IPS-NIHi11 (cell line): ENCODE measurements at places on chromosomes 6 and 20.

DNA sequence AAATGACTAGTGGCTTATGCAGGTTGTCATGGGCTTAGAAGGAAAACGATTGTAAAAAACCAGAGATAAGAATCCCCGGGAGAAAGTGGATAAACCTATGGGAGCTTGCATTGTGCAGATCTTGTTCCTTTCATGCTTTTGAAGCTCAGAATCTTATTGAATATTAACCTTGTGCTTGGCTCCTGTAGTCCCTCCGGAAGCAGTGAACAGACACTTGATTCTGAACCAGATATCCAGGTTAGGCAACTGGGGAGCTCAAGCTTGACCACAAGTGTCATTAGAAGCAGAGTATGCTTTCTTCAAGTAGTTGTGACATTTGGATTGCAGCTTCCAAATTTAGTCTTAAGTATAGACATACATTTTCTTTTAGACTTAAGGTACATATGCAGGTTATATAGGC, 212.6 kb upstream of the MOCS1 start:
- no peak for DNase-seq

DNA sequence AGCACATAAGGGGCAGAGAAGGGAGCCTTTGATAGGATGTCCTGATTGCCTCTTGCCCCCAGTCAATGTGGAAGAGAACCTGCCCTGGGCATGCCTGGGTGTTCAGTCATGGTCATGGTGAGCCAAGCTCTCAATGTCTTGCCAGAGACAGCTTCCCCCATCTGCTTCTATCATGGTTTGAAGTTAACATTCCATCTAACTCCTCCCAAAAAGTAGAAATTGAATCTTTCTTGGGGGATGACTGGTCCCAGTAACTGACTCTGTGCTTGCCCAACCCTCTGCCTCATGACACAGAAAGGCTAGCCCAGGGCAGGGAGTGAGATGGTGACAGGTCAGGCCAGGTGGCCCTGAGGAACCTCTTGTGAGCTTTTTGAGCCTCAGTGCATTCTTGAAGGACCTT, 60.1 kb downstream of the ADTRP start:
- DNase-seq, result no peak

GRCh38 chr6:157798851-157799250, 24.2 kb upstream of the SNX9 start:
- no peak for DNase-seq

DNA sequence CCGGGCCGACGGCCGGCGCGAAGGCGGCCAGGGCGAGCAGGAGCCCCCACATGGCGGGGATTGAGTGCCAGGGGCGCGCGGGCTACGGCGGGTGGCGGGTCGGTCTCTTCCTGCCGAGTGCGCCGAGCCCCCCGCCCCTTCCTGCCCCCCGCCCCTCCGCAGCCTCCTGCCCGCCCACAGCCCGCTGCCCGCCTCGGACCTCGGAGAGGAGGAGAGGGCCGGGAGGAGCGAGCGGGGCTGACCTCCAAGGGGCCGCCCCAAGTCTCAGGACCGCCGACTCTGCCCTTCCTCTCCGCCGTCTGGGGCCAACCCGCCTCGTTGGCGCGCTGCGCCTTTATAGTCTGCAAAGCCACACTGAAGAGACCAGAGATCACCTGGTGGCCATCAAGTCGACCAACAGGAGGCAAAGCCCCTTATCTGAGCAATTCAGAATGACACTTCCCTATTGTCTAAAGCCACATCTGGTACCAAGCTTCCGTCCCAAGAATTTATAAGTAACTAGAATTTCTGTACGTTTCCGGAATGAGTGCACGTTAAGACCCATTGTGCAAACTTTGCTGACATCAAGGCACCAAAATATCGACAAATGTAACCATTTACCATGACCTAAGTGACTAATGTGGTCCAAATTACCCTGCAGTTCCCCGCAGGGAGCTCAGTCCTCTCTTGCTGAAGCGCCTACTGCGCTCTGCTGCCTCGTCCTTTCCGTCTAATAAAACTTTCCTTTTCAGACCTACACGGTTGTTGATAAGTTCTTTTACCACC, at the start of gene CPXM1:
Gene CPXM1 (minus strand): TSS at position 107 of the 765 bp plus-strand sequence. CDS start 55 bp downstream, at position 52.
- DNase-seq, result peak; percentile 90

DNA sequence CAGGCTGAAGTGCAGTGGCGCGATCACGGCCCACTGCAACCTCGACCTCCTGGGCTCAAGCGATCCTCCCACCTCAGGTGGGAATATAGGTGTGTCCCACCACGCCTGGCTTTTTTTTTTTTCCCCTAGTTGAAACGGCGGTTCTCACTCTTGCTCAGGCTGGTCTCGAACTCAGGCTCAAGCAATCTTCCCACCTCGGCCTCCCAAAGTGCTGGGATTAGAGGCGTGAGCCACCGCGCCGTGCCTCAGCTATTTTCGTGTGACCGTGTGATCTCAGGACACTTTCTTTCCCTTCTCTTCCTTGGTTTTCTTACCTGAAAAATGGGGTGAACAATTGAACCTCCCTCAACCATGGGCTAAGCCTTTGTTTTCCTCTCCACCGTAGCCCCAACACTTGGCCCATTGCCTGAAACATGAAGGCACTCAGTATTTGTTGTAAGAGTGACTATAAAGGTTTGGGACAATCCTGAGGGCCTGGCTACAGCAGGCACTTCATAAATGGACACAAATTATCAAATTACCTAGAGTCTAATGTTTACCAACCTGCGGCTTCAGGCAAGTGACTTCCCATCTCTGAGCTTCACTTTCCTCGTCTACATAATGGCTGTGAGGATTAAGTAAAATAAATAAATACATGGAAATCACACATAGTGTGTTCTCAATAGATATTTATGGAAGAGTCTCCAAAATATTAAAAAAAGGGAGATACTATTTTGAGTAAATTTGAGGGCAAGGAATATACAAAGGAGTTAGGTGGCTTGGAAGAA, 31.4 kb upstream of the ID1 start:
- no peak for DNase-seq

GRCh38 chr6:170227996-170228945, 62.6 kb downstream of the DLL1 start:
- DNase-seq, result no peak

GRCh38 chr20:34824452-34824805, 1.0 kb downstream of the NCOA6 start:
- DNase-seq, result peak; percentile 85

DNA sequence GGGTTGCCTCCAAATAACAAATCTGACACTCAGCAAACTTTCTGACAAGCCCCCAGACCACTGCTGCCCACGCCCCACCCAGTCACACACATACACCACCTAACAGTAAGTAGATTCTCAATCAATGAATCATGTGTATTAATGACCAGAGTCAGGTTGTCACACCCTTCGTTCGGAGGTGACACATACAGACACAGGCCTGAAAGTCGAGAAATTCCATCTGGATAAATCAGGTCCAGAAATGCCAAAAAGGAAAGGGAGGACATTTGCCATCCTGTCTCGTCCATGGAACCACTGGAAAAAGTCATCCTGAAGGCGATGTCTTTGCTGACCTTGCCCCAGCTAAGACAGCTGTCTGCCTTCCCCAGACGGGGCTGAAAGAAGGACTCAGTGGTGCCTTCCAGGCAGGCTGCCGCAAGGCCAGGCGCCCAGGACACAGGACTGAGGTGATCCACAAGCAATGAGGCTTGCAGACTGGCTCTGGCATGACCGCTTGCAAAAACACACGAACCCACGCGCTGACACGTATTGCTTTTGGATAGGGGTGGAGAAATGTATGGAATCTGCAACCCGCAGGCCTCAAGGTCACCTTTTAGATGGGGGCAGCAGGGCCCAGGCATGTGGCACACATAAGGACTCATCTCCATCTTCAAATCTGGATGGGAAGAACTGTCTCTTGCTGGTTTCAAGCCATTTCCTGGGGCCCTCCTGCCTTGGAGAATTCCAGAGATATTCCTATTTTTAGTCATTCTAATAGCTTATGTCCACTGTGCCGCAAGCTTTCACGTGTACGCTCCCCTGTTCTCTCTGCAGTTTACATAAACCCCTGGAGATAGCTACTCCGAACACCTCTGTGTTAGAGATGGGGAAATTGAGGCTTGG, 9.0 kb downstream of the NFATC2 start:
- DNase-seq, result no peak

GRCh38 chr6:146957181-146958093, 246.8 kb upstream of the STXBP5 start:
- no peak for DNase-seq

DNA sequence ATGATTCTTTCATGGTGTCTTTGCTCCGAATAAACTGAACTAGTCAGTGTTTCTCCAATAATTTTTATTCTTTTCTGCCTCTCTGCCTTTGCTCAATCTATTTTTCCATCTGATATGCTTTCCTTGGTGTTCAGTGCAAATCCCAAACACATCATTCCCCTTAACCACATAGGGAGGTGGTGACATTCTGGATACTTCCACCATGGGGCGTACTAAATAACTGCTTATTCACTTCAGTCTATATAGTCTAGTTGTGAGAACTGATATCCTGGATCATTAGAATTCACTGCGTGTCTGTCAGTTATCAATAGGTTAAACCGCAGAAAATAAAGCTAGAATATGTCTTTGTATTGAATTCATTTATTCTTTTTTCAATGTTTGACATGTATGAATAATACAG, 83.1 kb downstream of the KCNQ5 start:
- no peak for DNase-seq

DNA sequence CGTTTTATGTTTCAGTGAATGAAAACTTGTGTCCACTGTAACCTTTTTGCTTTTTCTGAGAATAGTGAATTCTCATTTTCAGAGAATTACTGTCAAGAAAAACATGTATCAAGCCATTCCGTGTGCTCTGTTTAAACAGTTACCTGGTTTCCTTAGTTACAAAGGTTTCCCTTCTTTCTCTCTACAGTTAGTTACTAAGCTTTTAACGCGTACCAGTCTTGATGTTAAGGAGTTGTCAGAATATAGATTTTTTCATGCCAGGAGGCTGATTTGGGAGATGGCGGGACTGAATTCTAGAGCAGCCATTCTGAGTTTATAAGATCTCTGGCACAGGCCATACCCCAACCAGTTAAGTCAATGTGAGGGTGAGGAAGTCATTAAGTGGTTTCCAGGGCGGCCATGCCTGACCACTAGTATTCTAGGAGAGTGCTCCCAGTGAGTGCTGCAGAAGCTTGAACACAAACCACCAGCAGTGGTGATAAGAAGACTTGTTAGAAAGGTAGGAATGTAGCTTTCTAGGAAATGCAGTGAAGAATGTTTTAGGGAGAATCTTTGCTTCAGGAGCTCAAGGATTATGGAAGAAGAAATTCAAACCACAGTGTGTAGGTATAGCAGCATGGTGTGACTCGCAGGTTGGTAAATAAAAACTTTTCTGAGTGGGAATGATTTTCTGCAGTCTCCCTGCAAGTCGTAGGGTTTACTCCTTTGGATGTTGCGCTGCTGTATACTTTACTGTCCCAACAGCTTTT, 112.9 kb downstream of the JARID2 start:
- no peak for DNase-seq

DNA sequence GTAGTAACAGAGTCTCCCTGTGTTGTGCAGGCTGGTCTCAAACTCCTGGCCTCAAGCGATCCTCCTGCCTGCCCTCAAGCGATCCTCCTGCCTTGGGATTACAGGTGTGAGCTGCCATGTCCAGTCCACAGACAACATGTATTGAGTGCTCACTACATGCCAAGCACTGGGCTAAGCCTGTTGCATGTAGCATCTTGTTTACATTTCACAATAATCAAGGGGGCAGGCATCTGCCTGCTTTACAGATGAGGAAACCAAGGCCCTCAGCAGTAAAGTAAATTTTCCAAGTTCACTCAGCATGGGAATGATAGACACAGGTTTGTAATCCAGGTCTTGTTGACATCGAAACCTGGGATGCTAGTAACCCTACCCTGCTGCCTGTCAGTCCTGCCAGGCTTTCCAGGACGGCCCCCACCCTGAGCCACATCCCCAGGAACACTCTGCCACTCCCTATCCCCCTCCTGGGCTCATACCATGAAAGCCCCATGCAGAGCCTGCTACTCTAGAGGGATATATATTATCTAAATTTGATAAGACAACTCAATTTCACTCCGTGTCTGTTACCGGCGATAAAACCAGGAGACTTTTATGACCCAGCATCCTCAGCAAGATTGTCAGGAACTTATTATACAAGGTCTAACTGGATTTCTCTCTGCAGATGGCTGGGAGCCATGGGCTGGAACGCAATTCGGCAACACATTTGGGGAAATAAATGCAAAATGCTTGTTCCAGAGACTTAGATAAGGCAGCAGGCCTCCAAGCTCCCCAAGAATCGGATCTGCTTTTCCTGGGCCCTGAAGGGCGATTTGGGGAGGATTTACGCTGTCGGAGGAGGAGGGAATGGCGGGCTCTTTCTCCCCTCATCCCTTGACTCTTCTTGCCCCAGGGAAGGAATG, 30.4 kb downstream of the CD40 start:
- no peak for DNase-seq

DNA sequence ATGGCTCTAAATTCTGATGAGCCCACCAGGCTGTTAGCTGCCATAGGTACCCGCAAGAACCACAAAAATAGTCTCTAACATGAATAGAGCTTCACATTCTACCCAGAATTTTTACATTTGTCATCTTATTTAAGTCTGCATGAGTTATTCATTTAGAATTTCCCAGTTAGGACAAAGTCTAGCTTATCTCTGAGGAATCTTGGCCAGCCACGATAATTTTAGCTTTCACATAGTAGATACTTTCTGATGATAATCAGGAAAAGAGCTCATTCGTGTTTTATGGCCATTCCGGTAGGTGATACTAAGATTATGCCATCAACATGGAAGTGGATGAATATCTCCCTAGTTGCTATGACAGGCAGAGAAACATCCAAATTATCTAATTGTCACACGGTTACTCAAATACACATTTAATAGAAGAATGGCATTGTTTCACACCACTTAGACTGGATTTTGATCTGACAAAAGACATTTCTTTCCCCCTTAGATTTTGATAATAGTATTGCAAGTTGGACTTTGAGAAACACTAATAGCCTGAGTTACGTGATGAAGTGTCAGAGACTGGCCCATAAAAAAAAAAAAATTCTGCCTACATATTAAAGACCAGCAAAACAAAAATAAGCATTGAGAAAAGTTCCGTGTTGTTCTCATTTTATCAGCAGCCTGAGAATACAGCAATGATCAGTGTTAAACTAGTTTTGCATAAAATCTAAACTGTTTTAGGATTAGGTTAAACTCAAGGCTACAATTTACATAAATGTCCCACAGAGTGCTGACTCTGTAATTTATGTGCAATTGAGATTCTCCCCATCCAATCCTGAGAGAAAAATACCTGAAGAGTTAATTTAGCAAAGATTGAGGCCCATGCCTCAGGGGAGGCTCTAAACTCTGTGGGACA, 397.5 kb upstream of the ARID1B start:
- DNase-seq, result no peak

DNA sequence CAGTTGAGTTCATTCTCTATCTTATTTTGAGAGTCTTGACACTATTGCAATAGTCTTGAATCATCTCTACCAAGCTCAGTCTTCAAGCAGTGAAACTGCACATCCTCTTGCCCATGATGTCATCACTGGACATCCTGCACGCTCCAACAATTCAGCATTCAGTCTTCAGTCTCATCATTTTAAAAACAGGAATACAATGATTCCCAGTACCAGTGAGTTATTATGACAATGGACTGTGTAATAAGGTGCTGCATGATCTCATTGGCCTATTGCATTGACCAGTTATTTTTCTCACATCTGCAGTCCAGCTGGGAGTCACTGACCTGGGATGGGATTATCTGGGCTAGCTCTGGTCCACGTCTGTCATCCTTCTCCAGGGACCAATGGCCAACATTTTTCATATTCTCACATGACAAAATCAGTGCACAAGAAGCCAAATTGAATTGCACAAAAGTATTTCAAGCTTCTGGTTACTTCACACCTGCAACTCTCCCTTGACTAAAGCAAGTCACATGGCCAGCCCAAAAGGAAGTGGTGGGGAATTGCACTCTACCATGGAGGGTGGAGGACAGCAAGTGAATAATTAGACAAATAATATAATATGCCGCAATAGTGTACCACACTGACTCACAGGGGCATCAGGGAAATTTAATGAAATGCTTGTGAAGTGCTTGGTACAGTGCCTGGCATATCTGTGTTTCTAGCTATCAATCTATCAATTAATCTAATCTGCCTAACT, 6.4 kb upstream of the CST2 start:
- no peak for DNase-seq
